ENCODE measurements at places on chromosomes 2 and 18.

DNA sequence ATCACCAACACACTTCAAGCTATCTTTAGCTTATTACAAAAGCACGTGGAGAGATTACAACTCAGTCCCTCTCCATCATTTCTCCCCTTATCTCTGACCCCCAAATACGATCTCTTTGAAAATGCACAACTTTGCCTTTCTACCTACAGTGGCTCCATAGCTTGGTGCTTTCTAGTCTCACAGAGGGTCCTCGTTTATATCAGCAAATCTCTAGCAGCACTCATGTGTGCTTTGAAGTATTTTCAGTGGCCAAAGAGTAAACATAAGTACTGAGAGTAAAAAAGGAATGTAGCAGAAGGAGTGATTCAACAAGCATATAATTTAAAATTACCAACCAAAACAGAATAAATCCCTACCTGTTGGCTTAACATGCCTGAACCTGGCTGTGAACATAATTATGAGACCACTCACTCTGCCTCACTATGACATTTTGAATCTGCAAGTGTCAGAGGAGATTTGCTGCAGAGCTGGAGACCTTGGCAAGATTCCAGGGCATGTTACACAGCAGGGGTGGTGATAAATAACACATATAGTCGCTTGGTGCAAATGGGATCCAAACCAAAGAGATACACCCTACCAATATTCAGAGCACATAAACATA, 54.6 kb downstream of the LAMA3 start:
- no peak for DNase-seq

DNA sequence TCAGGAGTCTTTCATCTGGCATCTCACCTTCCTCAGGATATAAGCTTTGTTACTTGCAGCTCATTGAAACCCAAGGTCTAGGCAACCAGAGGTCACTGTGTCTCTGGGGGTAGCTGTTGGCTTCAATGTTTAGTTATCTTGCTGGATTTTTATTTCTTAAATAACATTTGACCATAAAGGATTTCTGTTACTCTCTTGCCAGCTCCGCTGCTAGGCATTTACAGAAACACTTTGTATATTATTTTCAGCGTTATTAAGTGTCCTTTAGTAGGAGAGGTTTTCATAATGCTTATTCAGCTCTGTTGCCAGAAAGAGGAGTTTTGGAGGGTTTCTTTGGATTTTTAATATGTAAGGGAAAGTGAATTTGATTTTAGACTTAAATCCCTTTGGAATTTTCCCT, 61.4 kb downstream of the QPCT start:
- no peak for DNase-seq

DNA sequence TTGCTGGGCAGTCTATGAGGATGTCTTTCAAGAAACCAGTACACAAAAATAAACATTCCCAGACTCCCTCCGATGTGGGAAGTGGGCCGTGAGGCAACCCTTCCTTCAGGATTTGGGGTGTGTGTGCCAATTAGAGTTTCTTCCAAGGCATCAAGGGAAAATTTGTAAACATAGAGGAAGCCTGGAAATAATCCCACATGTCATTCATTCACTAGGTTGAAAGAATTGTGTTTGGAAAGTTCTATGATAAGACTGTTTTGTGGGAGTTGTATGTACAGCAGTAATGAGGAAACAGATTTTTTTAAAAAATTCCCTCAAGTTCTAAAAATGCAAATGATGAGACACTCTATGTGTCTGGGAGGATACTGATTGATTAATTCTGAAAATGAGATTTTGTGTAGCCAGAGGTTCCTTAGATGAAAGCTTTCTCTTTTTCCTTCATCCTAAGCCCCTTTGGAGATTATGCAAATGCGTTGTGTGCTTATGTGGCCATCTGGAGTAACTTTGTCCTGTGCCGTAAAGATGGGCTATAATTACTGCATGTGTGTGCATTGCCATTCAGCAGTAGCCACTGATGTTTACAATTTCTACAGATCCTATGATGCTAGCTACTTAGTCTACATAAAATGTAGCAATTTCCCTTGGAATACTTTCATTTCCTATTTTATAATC, 107.8 kb upstream of the TPO start:
- DNase-seq: no peak

GRCh38 chr2:197176522-197176921, 134.1 kb downstream of the ANKRD44 start:
- no peak for DNase-seq

GRCh38 chr2:136920652-136921333, 155.4 kb downstream of the THSD7B start:
- DNase-seq: no peak

GRCh38 chr2:174985614-174986013, 19.6 kb downstream of the CHN1 start:
- no peak for DNase-seq

- no peak for DNase-seq
Observed at GRCh38 chr2:71256421-71256820, 29.5 kb upstream of the PAIP2B start.

GRCh38 chr2:226905718-226906117, 69.9 kb downstream of the RHBDD1 start:
- DNase-seq: no peak

DNA sequence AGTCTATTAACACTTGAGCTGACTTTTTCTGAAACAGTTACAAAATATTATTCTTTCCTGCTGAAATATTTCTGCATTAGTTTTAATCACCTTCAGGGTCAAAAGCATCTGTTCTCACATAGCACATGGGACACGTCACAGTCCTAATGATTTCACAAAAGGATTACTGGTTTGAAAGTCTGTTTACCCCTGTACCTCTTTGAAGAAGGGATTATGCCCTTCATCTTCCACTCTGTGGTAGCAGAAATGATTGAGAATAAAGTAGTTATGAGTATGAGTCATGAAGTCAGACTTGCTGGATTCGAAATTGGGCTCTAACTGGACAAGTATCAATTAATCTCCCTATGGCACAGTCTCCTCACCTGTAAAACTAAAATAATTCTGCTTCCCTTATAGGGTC, 121.2 kb downstream of the SATB2 start:
- no peak for DNase-seq

GRCh38 chr2:10571673-10572072, 118.1 kb downstream of the NOL10 start:
- DNase-seq: no peak

DNA sequence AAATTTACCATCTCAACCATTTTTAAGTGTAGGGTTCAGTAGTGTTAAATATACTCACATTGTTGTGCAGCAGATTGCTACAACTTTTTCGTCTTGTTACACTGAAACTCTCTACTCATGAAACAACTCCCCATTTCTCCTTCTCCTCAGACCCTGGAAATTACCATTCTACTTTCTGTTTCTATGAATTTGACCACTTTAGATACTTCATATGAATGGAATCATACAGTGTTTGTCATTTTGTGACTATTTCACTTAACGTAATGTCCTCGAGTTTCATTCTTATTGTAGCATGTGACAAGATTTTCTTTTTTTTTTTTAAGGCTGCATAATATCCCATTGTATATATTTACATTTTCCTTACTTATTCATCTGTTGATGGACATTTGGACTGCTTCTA, 203.8 kb downstream of the PLCL1 start:
- DNase-seq: no peak

GRCh38 chr18:75267643-75268363, 57.2 kb downstream of the TSHZ1 start:
- DNase-seq: no peak

DNA sequence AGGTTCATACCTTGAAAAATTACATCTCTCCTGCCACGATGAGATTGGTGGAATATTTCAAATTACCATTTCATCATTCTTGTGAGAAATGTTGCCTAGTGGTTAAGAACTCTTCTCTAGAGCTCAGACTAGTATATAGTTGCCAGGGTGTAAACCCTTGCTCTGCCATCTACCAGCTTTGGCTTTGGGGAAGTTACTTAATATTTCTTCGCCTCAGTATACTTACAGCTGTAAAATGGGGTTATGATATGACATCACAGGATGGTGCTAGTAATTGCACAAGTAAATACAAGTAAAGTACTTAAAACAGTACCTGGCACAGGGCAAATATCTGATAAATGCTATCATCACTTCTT, 1.5 kb downstream of the SPOPL start:
- no peak for DNase-seq

DNA sequence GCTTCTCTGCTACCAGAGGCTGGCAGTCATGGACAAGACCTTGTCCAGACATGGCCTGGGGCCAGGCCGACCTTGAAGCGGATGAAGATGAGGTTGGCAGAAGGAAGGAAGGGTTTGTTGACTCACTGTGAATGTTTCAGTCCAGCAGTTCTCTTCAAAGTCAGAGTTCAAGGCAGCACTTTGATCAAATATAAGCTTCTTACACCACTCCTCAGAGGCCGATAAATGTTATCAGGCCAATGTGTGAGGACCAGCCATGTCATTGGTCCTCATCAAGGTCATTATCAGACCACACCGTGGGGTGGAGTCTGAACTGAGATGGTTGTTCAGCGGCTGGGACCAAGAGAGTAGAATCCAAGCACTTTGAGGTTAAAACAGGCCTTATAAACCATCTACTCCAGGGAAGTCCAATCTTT, 35.5 kb downstream of the QPCT start:
- DNase-seq: no peak

DNA sequence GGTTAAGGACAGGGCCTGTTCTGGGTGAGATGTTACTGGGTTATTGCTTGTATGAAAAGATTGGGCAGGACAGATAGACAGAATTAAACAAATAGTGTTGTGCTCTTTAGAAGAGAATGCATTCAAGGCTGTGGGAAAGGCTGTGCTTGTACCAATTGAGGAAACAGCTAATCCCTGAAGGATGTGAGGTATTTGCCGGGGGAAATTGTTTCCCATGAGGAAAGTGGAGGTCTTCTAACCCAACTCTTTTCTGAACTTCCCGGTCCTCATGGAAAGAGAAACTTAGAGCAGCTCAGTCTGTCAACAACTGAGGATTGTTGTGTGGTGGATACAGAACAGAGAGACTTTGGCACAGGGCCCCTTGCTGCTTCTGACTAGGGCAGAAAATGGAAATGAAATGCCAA, 9.5 kb downstream of the SLC1A4 start:
- no peak for DNase-seq

GRCh38 chr2:71905205-71905604, 242.5 kb downstream of the CYP26B1 start:
- DNase-seq: no peak

- no peak for DNase-seq
Observed at GRCh38 chr18:31680831-31681568, 3.4 kb downstream of the B4GALT6 start.

DNA sequence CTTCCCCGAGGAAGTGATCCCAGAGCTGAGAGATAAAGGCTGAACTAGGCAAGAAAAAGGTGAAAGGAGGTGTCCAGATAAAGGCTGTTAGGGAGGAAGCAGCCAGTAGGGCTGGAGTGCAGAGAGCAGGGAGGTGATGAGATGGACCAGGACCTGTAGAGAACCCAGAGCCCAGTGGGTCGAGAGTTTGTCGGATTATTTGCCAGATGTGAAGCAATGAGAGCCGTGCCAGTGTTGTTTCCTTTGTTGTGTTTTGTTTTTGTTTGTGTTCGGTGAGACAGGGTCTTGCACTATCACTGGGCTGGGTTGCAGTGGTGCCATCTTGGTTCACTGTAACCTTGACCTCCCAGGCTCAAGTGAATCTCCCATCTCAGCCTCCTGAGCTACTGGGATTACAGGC, 111.3 kb downstream of the ACTR3 start:
- no peak for DNase-seq

- DNase-seq: peak; percentile 56
Observed at GRCh38 chr2:235766278-235766677, 272.4 kb downstream of the AGAP1 start.

- DNase-seq: no peak
Observed at GRCh38 chr18:31686986-31687928, 2.9 kb upstream of the B4GALT6 start.

DNA sequence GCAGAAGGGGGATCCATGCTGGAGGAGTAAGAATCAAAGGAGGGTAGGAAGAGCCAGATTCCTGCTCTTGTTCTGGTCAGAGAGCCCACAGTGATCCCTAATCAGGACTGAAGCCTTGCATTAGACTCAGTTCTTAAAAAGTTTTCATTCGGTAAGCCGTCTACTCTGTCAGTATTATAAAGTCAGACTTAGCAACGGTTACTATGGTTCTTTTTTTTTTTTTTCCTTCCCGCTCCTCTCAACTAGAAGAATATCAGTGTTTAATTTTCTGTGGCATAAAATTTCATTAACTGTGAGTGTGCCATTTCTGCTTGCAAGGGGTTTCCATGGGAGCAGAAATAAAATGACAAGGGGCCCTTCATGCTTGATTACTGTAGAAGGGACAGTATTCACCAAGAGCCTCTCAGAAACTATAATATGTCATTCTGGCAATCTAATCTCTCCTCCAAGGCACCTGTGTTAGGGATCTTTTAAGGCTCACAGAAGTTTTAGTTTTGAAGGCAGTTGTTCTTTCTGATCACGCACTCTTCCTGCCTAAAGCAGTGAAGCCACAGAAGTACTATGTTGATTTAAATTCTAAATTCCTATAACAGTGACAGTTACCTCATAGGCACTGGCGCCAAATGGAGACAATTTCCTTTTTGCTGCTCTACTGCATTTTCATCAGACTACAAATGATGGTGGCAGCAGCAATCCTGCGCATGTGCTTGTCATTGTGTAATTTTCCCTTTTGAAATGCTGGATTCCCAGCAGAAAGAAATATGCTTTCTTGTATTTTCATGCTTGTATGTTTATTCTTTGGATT, 57.0 kb downstream of the OSBPL6 start:
- DNase-seq: no peak

DNA sequence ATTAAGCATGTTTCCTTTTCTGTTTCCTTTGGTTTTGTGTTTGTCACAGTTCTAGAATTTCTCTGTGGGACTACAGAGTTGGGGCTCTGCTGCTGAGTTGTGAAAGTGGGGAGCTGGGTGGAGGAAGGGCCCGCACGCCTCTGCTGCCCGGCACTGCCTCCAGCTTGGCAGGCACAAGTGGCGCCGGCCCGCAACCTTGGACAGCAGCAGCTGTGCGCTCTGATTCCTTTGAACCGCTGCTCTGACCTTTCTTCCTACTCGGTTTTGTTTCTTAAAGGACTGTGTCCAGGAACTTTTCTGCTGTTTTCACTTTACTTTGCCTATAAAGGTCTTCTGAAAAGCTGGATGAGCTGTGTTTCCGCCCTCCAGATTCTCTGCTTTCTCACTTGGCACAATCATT, 137.6 kb upstream of the ALPP start:
- DNase-seq: no peak

GRCh38 chr2:217489145-217489960, 513.4 kb downstream of the TNS1 start:
- no peak for DNase-seq

DNA sequence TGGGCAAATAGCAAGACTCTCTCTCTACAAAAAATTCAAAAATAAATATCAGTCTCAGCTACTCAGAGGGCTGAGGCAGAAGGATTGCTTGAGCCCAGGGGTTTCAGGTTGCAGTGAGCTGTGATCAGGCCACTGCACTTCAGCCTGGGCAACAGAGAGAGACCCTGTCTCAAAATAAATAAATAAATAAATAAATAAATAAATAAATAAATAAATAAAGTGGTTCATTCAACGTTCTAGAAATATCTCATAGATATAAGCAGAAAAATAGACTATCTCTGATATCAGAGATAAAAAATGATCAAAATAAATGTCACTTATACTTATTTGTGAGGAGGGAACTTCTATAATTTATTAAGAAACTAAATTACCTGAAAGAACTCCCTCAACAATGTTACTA, 480.9 kb downstream of the FBXO15 start:
- DNase-seq: no peak

- no peak for DNase-seq
Observed at GRCh38 chr2:133169274-133169912, 398.9 kb downstream of the NCKAP5 start.

- no peak for DNase-seq
Observed at GRCh38 chr2:22454826-22455485, 930.0 kb upstream of the KLHL29 start.

- no peak for DNase-seq
Observed at GRCh38 chr2:172087780-172088244, 2.5 kb downstream of the DLX1 start.

- DNase-seq: no peak
Observed at GRCh38 chr2:11155381-11156035, at the start of gene SLC66A3. SLC66A3 (plus strand) TSS chr2:11155467; CDS start chr2:11155547, 80 bp downstream.
